Thoracic aorta (tissue), 2 donors: ENCODE measurements at places on chromosomes 12 and 14. TPM values are rescaled to one million over a fixed set of nuclear protein-coding genes. Genes with fewer than 3 reads are reported as not detected.

DNA sequence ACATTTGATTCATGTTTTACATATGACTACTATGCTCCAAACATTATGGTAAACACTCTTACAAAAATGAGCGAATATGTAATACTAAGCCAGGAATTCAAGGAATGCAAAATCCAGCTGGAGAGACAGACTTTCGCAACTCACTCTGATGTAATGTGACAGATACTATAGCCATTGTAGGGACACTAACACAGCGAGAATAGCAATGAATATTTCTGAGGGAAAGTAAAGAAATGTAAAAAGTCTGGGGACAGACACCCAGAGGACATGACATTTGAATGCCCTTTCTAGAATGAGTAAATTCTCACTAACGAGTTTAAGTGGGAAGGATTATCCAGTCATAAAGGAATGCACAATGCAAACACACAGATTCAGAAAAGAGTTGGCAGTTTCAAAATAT lies 121.9 kb downstream of the PIK3C2G start:
- DNase-seq: no peak

GRCh38 chr14:87840906-87841305 lies 152.1 kb downstream of the GALC start:
- no peak for DNase-seq

- no peak for DNase-seq
Measured at GRCh38 chr12:51773145-51773869, 75.2 kb downstream of the FIGNL2 start.

DNA sequence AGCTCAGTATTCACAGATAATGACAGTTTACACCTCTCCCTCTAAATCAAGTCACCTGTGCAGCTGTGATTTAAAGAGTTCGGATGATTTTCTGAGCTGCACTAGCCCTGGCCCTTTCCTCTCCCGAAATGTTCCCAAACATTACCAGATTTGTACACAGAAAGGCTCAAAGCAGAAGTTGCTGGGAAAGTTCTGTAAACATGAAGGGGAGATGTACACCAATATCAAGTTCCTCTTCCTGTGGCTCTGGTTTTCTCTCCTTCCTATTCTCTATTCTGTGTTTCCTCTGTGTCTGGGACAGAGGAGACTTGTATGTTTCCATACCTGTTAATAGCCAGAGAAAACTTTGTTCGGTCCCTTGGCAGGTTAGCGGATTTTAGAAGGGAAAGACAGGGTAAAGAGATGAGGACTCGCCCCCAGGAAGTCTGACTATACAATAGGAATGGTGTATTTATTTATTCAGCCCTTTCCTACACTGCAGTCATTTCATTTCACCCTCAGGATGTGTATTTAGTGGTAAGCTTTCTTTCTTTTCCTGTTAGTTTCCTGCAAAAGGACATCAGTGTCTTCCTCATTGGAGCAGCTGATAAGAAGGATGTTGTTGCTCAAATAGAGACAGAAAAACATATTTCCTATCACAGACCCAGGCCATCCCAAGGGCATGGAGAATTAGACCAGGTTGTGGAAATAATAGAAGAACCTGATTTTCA lies 7.6 kb upstream of the NUMB start:
- DNase-seq: no peak

GRCh38 chr14:74710480-74710879 lies 2.4 kb downstream of the AREL1 start:
- no peak for DNase-seq

DNA sequence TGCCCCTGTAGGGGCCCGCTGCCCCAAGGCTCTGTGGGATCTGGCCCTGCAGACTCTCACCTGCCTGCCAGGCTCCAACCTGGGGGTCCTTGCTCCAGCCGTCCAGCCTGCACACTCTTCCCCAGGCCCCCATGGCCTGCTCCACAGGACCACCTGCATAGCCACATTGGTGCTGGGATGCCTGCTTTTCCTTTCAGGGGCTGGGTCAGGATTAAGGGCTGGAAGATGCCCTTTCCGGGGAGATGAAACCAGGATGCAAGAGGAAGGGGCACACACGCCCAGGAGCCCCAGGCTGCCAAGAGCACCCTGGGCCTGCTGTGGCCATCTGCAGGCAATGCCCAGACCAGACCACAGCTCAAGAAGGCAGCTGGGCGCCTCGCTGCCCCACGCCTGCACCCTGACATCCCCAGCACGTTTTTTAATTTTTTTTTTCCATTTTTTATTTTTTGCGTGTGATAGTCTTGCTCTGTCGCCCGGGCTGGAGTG lies 15.0 kb downstream of the BAG5 start:
- no peak for DNase-seq

- DNase-seq: no peak
Measured at GRCh38 chr12:124809878-124810277, 53.8 kb downstream of the SCARB1 start.

GRCh38 chr12:70853326-70853725 lies 67.2 kb downstream of the PTPRR start:
- no peak for DNase-seq

Gene FAM181A
- total RNA-seq: not detected

Gene CDKN3
- 13.5 TPM for total RNA-seq

Gene GDF3
- not detected for total RNA-seq
